ENCODE measurements at places on chromosomes 13 and 19. TPM values are rescaled to one million over a fixed set of nuclear protein-coding genes. Genes with fewer than 3 reads are reported as not detected.

DNA sequence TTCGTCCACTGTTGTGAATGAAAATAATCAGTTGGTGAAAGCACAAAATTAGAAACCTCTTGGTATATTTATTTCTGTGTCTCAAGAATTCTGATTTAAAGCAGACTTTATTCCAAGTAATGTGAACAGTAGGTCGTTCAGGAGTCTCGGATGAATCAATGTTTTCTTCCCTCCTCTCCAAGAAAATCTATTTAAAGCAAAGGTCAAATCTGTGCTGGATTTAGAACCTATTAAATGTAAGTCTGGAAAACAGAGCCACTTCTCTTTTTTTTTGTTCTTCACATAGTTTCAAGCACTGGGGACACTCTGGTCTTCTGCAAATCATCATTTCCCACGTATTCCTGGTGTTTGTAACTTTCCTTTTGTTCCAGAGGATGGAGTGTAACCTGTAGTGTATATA is 312.7 kb downstream of the ATP8A2 start:
- DNase-seq, result no peak

DNA sequence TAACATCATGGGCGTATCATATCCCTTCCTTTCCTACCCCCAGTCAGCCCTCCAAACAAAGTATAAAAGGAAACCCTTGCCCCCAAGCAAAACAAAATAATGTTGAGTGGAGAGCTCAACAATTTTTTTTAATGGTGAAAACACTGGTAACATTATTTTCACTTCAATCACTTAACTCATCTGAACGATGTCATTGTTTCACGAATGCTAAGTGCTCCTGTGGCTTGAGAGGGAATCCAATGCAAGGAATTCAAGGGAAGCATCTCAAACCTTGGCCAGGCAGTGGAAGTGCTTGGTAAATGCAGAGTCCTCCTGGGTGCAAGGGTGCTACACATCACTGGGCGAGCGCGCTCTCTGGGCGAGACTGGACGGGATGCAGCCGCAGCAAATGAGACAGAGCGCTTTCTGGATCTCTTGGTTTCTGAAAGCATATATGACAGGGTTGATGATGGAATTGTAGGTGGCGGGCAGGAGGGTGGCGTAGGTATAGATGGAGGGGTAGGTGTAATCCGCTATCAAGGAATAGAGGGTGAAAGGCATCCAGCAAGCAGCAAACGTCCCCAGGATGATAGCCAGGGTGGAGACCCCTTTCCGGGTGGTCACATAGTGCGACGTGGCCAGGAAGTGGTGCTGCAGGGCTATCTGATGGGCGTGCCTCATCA is 2.0 kb downstream of the GPR12 start:
- no peak for DNase-seq

DNA sequence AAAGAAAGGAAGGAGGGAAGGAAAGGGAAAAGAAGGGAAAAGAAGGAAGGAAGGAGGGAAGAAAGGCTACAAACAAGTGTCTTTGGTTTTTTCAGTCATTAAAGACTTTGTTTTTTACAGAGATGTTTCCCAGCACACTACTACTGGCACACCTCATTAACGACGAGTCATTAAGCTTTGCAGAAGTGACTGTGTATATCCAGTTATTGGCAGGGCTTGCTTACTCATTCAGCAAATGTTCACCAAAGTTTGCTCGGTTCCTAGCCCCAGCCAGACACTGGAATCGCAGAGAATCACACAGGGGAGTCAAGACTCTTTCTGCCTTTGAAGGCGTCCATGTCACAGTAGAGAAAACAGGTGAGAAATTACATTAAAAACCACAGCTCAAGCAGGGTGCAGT is 4.3 kb downstream of the NLRP12 start:
- DNase-seq, result no peak

The C5AR1 gene
- total RNA-seq, result 19.8 TPM

- DNase-seq, result no peak
Observed at GRCh38 chr13:25827831-25828465, 223.9 kb downstream of the SHISA2 start.

- DNase-seq, result no peak
Observed at GRCh38 chr13:105878119-105878700, 657.3 kb downstream of the EFNB2 start.

- DNase-seq, result no peak
Observed at GRCh38 chr13:111895896-111896821, 170.8 kb upstream of the SOX1 start.

The CEBPA gene
- total RNA-seq, result 94.8 TPM

DNA sequence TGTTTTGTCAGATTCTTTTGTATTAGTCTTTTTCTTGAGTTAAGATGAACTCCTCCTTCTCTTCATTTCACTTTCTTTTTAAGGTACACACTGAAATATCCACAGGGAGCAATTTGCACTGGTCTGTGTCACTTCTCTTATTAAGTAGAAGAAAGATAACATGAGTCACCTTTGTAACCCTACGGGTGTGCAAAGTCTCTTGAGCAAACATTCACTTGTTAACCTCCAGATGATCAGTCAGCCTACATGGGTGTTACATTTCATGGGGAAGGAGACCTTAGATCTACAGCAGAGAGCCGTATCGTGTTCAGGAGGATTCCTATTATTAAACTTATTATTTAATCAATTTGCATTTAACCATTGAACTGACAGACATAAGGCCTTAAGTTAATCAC is 5.1 kb downstream of the ZNF507 start:
- DNase-seq, result no peak

DNA sequence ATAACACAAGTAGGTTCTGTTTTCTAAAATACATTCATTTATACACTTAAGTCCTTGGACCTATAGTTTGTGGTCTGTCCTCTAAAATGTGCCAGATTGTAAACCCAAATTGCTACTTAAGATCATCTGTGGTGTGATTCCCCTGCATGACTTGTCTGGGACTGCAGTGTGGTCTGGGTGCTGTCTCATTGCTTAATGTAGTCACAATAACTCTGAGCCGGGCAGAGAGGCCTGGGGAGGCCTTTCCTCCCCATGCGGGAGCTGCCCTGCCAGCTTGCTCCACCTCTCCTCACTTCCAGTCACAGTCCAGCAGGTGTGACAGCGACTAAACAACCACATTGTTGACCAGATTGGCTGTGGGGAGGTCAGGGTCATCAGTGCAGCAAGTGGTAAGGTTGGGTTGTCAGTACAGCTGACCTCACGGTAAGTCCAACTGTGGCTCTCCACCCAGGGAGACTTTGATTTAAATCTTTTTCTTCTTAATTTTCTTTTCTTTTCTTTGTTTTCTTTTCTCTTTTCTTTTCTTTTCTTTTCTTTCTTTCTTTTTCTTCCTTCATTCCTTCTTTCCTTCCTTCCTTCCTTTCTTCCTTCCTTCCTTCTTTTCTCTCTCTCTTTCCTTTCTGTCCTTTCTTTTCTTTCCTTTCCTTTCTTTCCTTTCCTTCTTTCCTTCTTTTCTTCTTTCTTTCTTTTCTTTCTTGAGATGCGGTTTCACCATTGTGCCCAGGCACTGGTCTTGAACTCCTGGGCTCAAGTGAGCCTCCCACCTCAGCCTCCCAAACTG is 4.4 kb upstream of the TUBA3C start:
- DNase-seq, result no peak

GRCh38 chr19:28864024-28864503 is 348.9 kb downstream of the UQCRFS1 start:
- DNase-seq, result no peak

GRCh38 chr13:80973721-80974120 is 632.8 kb upstream of the SPRY2 start:
- DNase-seq, result no peak

The KISS1R gene
- not detected for total RNA-seq

The TMIGD2 gene
- not detected for total RNA-seq

- no peak for DNase-seq
Observed at GRCh38 chr19:5091684-5092480, 123.0 kb downstream of the KDM4B start.

GRCh38 chr13:38543561-38543960 is 143.3 kb upstream of the FREM2 start:
- no peak for DNase-seq

The GAS6 gene
- total RNA-seq, result 11.9 TPM

The STK11 gene
- 27.3 TPM for total RNA-seq

The ATCAY gene
- not detected for total RNA-seq

The ZNF99 gene
- not detected for total RNA-seq

The MATK gene
- total RNA-seq, result 1.0 TPM

- no peak for DNase-seq
Observed at GRCh38 chr13:39967199-39967959, 311.9 kb downstream of the COG6 start.

The DPF1 gene
- total RNA-seq, result not detected

The CYP4F12 gene
- total RNA-seq, result 21.9 TPM

DNA sequence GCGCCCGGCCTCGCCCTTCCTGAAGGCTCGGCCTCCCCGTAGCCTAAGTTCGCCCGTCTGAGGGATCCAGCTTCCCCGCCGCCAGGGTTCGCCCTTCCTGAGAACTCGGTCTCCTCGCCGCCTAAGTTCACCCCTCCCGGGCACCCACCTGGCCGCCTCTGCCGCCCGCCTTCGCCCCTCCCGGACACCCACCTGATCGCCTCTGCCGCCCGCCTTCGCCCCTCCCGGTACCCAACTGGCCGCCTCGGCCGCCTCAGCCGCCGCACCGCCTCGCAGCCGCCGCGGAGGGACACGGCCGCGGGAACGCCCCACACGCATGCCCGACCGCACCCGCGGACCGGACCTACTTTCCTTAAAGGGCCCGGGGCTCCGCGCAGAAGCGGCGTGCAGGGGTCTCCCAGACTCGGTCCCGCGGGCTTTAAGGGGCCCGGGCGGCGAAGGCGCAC is at the start of gene MOB3A:
MOB3A (minus strand) TSS at position 293 of the 446 bp plus-strand sequence. CDS start 17,766 bp downstream, outside the sequence.
- DNase-seq, result peak; percentile 91
